ENCODE measurements at places on chromosomes 2 and 18.

DNA sequence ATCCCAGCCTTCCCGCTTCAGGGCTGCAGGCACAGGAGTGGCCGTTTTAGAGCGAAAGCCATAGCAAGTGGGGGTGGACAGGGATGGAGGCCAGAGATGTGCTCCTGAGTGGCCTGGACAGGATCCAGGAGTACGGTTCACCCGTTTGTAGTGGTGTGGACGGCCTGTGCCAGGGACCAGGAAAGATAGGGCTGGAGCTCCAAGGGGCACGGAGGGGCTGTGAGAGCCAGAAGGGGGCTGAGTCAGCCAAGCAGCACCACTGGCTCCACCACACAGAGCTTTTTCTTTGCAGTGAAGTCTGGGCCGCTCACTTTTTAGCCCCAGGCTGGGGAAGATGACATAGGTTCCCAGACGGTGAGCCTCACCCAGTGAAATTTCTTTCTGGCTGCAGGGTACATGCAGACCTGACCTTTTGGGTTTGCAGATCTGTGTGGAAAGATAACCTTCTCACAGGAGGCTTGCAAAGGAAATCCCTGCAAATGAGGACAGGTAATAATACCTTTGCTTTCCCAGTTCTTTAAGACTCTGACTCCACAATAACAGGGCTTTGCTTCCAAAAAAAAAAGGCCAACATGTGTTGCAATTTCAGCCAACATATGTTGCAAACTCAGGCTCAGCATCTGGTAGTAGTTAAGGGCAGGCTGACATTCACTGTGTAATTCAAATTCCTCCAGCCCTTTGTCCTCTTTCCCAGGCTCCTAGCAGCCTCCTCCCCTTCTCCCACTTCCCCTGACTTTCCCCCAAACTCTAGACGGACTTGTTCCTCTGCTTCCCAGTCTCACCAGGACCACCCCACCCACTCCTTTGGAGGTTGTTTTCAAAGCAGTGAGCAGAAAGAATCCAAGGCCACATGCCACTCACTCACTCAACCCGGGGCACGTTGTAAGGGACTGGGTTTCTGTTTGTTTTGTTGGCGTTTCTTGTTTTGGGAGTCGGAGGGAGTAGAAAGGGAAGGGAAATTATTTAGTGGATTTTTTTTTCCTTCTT is 20.3 kb upstream of the LAPTM4A start:
- DNase-seq, result no peak

GRCh38 chr2:192687015-192687414 is 492.3 kb upstream of the TMEFF2 start:
- DNase-seq, result no peak

DNA sequence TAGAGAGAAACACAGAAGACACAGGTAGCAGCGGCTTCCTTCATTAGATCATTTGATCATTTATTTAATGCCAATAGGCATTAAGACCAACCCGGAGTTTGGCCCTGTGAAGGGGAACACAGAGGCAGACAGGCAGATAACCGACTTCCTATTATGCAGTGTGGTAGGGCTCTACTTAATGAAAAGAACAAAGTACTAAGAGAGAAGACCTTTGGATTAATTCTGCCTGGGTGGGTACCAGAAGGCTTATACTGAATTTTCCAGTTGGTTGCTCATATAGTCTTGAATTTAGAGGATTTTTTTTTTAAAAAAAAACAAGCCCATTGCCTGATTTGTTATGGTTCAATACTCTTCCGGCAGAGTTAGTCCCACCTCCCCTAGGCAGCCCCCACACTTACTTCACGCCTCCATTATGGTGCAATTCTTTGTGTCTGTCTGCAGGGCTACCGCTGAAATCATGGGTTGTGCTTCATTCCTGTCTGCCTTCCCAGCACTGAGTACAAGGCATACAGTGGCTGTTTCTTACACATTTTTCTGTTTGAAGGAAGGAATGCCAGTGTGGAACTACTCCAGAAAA is 244.3 kb upstream of the APCDD1 start:
- DNase-seq, result no peak

DNA sequence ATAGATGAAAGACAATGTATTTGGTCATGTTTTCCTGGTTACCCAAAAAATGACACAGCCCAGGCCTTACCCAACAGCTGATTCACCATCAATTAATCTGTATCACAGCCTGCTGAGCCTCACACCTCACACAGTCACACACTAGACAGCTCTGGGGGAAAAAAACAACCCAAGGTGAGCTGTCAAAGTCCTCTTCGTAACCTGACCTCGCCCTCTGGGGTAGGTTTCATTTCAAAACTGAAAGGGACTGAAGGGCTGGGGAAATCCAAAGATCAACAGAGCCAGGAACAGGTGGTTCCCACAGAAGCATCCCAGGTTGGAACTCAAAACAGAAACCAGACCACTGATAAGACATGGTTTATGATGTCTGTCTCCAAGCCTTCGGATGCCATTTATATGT is 18.2 kb upstream of the PCBP1 start:
- peak; percentile 94 for DNase-seq

DNA sequence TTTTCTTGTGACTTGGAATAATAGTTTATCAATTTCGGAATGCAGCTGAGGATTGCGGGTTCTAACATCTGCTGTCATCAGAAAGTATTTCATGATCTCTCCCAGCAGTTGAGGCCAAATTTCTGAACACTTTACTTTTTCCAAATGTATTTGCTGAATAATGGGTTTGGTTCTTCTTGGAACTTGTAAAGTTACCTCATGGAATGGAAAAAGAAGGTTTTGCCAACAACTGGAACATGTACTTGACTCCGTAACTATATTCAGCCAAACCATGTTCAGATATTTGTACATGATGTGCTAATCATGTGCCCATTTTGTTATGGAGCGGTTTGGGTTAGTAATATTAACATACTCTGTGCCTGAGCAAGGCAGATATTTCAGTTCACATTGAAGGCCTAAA is 119.6 kb downstream of the LCLAT1 start:
- DNase-seq, result no peak

- peak; percentile 91 for DNase-seq
These were observed 20.4 kb downstream of the IFIH1 start for GRCh38 chr2:162297925-162298552.

DNA sequence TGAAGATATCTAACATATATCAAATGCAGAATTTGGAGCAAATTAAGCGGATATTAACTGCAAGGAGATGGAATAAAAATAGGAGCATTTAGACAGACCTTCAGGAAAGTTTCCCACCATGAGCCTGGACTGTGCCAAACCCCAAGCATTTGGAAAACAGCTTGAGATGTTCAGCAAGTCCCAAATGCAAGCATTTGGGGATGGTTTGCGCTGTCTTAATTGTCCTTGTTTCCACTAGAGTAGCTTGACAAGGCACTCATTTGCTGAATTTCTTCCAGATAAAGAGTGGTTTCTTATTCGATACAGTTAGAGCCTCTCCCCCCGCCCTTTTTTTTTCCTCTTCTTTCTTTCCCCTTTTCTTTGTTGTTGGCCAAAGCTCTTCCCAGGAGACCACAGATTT is 77.1 kb upstream of the CDC42EP3 start:
- no peak for DNase-seq
